ENCODE measurements at places on chromosomes 3 and 15.

GRCh38 chr3:16885593-16886302 is 993 bp downstream of the PLCL2 start:
- DNase-seq, result no peak

GRCh38 chr3:104755791-104756190 is 610.9 kb upstream of the ALCAM start:
- no peak for DNase-seq

- DNase-seq, result no peak
Measured at GRCh38 chr15:101503296-101503599, 13.7 kb upstream of the PCSK6 start.

GRCh38 chr15:84033793-84034553 is 201.6 kb upstream of the GOLGA6L4 start:
- DNase-seq, result peak; percentile 21

DNA sequence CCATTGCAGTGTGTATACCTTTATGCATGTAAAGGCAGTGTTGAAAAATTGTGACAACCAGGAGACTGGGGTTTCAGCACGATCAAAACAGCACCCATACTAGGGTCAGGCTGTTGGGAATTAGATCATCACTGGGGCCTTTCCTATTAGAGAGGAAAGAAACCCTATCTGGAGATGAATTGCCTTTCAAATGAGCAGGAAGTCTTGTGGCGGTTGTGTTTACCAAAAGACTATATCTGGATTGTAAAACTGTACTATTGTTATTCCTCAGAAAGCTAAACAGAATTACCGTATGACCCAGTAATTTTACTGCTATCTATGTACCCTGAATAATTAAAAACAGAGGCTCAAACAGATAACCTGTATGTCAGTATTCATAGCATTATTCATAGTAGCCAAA is 10.1 kb downstream of the UBE2E1 start:
- no peak for DNase-seq

GRCh38 chr3:42589382-42590109 is 1.1 kb upstream of the SS18L2 start:
- DNase-seq, result no peak

DNA sequence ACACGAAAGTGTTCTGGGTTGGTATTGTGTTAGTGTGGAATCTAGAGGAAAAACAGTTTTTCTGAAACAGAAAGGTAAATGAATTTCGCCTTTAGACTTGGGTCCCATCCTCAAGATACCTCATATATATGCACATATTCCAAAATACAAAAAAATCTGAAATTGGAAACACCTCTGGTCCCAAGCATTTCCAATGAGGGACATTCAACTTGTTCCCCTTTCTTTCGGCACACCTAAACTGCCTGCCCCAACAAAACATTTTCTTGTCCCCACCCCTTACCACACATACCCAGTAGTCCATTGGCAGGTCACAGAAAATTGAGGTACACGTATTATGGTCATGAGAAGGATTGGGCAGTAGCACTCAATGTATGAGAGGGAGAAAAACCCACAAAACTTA is 9.1 kb upstream of the IRAK2 start:
- no peak for DNase-seq

Measured in AG08396 (cell line).